Activated CD4-positive, alpha-beta T cell treated with anti-CD3 and anti-CD28 coated beads, Interleukin-2, amount 50 U/mL, for 24 hours (primary cell): ENCODE measurements at places on chromosomes 1 and 21.

GRCh38 chr21:33136847-33137502 lies 67.0 kb downstream of the OLIG1 start:
- no peak for DNase-seq

DNA sequence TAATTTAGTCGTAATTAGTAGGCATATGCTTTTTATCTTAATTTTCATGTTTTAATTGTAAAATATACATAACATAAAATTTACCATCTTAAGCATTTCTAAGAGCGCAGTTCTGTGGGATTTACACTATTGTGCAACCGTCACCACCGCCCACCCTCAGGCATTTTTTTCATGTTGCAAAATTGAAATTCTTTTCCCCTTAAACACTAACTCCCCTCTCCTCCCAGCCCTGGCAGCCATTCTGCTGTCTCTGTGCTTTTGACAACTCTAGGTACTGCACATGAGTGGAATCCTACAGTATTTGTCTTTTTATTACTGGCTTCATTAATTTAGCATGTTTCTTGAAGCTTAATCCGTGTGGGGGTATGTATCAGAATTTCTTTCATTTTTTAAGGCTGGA lies 7.8 kb downstream of the PIK3CD start:
- no peak for DNase-seq

DNA sequence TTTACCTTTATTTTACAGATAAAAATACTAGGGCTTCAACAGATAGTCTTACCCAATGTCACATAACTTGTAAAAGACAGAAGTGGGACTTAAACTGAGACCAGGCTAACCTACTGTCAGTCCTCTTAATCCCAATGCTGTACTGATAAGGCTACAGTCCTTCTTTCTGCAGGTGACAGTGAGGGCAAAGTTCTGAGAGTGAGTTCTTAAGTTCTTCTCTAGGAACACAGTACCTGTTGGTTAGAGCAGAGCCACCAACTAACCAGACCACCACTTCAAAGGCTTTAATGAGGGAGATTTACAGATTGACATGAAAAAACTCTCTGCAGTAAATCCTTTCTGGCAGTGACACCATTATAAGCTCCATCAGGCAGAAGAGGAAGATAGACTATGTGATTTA lies 74.2 kb downstream of the SNX7 start:
- no peak for DNase-seq

- DNase-seq = no peak
Observed at GRCh38 chr1:21449906-21450305, 10.0 kb downstream of the NBPF3 start.

GRCh38 chr1:199529324-199529723 lies 498.2 kb upstream of the NR5A2 start:
- no peak for DNase-seq

- DNase-seq = no peak
Observed at GRCh38 chr1:201217851-201218250, 27.2 kb downstream of the IGFN1 start.

DNA sequence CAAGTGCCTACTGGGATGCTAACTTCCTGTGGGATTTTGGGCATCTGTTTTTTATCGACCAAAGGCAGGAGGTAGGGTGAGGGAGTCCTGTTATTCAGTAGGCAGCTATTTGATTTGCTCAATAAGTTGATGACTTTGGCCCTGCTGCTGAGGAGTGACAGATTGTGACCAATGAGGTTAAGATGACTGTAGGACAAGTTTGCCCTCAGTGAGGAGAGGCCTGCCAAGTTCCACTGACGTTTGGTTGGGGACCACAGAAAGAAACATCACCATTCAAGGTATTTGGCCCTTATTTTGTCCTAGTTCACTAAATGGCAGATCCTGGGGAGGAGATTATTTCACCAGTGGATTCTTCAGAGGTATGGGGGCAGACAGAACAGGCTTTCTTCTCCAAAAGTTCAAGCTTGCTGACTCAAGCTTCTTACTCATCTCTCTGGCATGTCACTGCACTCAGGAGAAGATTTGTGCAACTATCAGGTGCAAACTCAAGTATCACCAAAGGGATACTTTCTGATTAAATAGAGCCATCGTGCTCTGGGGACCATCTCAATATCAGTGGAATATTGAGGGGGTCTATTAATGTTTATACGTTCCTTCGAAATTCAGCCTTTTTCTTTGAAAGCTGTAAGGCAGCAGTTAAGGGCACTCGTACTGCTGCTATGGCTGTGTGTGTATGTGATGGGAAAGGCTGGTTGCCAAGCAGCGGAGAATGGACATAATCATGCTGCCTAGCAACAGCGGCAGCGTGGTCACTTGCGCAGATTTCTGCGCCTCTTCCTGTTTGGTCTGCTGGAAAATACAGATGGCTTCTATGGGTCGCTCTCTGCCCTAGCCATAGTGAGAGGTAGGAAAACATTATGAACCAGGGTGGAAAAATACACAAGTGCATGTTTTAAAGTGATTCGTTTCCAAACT lies 78.7 kb downstream of the PBX1 start:
- no peak for DNase-seq

GRCh38 chr1:200252531-200252930 lies 157.3 kb downstream of the ZNF281 start:
- no peak for DNase-seq

- no peak for DNase-seq
Observed at GRCh38 chr1:54861070-54861761, 25.8 kb downstream of the DHCR24 start.

DNA sequence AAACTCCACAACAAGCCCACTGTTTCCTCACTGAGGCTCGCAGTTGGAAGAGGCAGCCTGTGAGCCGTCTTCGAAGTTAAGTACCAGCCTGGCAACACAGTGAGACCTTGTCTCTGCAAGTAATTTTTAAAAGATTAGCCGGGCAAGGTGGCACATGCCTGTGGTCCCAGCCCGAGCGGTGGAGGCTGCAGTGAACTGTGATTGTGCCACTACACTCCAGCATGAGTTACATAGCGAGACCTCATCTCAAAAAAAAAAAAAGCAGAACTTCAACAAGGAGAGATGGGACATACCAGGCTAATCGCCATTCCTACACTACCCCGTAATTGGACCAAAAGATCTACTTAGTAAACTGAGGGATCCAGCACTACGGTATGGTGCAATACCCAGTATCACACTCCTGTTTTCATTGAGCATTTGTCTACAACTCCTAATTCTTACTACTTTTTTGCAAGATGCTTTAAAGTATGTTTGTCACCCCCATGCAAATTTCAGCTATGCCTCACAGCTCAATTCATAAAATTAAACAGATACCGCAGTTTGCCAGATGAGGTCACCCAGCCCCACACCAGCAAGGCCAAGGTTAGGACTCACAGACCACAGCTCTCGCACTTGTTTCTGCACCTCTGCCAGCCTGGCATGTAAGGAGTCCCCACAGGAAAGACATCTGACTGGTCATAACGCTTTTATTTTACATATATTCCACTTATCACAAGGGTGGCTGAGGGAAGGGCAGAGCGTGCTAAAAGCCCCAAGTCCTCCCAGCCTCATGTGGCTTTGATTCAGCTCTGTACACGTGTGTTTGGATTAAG lies 21.0 kb downstream of the SDE2 start:
- no peak for DNase-seq

- no peak for DNase-seq
Observed at GRCh38 chr1:47593598-47594285, 155.9 kb downstream of the FOXD2 start.
